ENCODE measurements at places on chromosomes 7 and 10.

DNA sequence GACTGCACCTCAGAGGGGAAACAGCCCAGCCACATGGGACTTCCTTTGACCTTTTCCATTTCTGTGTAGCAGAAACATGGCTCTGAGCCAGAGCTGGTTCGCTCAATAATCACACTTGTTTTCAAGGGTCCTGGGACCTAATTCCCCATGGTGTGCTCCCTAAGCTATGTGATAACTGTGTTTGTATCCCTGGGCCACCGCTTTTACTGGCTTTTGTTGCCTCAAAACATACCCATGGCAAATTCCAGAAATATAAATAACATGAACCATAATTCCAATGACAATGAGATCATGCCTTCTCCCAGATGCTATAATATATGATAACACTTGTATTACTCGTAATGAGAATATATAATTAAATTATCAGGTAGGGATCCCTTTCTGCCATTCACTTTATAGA, 196.4 kb downstream of the GFRA1 start:
- no peak for DNase-seq

GRCh38 chr10:89252225-89252585, 630 bp upstream of the LIPA start:
- DNase-seq: no peak

- DNase-seq: no peak
Measured at GRCh38 chr7:35254496-35255442, 869 bp upstream of the TBX20 start.

DNA sequence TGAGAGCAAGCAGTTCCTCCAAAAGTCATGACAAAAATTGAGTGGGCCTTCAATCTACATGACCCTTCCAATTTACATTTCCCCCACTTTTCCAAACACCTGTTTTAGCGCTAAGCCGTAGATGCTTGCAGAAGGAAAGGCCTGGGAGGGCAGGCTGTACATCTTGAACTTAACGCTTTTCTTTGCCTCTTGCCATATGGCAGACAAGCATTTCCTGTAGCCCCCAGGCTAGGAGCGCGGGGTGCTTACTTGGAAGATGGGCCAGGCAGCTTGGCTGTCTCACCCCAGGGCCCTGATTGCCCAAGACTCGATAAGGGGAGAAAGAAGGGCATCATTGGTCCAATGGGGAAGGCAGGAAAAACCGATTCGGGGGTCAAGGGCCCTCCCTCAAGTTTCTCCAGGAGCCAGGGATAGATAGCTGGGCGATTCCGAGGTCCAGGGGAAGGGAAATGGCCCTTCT, 1.8 kb downstream of the HOXA10 start:
- no peak for DNase-seq

GRCh38 chr7:150756166-150756565, 18.9 kb downstream of the GIMAP5 start:
- no peak for DNase-seq

GRCh38 chr10:3588816-3589215, 196.2 kb downstream of the KLF6 start:
- DNase-seq: no peak

- no peak for DNase-seq
Measured at GRCh38 chr10:95280637-95281036, 10.2 kb downstream of the PDLIM1 start.

GRCh38 chr7:38307640-38308039, 34.2 kb upstream of the TARP start:
- no peak for DNase-seq

GRCh38 chr7:41855798-41856197, 152.9 kb upstream of the INHBA start:
- no peak for DNase-seq

GRCh38 chr10:77867124-77867719, 59.3 kb downstream of the DLG5 start:
- no peak for DNase-seq

DNA sequence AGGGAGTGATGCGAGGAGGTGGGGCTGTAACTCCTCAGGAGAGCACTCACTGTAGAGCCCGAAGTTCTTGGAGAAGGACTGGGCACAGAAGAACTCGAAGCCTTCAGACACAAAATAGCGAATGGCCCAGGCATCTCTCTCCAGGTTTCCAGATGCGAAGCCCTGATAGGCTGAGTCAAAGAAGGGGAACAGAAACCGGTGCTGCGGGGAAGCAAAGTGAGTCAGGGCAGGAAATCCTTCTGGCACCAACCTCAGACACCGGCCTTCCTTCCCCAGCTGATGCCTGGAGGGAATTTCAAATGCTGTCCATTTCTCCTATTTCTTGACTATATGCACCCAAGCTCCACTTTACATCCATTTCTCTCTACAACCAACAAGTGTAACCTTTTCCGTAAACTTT, 26.8 kb downstream of the GOT1 start:
- DNase-seq: no peak

DNA sequence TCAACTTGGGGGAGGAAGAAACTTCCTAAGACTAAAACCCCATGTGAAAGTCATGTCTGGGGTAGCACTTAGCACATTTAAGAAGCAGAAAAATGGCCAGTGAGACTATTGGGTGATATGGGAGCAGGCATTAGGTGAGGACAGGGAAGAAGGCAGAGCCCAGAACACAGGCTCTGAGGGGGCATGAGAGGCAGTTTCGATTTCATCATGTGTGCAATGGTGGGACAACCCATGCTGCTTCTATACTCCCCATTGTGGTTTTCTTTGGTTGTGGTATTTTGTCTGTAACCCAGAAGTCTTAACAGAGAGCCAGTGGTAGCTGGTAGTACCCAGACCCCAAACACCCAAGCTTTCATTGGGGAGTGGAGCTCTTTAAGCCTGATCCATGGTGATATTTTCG, 752.0 kb downstream of the GRID1 start:
- DNase-seq: no peak

- DNase-seq: no peak
Measured at GRCh38 chr10:103495321-103495720, 1.8 kb downstream of the NEURL1 start.

DNA sequence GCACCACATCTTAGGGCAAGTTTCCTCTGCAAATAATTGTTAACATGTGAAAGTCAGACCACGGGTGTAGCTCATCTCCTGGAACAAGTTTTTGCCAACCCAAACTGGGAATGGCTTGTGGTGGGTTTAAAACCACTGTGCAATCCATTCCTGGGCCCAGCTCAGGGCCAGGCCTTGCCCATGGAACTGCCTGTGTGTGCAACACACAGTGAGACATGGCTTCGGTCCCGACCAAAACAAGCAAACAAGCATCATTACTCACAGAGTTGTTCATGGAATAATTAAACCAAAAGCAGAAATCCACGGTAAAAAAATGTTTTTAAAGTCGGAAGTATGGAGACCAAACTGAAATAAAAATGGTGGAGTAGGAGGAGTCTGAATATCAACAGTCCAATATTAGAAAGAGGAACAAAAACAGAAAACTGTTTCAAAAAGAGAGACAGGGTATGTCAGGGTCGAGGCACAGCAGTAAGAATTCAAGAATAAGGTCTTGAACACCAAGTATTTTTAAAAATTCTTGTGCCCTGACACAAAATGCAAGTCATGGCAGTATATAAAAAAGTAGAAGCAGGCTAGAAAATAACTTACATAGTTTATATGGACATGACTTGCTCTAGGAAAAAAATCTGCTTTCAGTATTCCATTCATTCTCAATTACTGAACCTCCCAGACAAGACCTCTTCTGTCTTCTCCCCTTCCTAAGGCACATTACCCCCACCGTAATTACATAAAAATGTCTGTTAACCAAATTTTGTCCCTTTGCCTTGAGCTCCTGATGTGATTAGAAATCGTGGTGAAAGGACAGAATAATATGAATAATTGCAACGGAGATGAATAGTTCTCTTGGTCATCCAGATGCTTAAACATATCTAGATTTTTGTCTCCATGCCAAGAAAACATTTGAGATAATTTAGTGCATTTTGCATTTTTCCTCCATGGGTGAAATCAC, 88.4 kb downstream of the FAS start:
- DNase-seq: no peak

All from activated CD4-positive, alpha-beta T cell treated with anti-CD3 and anti-CD28 coated beads for 4 hours (primary cell).